Left ventricle myocardium superior (tissue), 1 donor: ENCODE measurements at places on chromosomes 6 and 20.

DNA sequence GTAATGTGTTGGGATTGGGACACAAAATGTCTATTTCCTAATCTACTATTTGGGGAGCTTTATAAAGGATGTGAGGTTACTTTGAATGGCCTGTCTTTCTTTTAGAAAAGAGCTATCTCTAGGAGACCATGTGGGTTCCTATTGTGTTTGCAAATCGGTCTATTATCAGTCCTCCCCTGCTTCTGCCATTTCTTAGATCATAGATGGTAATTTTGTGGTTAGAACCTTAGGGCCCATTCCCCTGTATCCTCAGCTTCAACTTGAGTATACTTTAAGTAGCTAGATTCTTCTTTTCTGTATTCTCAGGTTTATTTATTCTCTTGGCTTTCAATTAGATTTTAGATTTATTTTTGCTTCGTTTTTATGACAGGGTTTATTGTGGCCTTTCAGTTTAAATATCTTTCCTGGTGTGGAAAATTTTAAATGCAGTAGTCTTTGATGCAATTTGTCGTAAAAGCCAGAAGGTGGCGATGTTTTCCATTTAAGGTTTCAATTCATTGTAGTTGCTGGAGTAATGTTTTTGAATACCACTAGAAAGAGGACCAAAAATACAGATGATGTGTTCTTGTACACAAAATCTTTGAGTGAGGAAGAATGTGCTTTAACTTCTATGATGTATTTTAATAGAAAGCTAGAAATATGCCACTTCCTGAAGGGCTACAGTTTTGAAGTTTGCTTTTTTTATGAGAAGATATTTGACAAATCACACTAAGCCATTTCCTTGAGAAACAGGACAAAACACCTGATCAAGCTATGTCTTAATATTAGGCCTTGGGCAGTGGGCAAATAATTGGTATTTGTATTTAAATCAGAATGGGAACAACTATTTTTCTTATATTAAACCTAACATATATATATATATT, 20.3 kb downstream of the TBPL1 start:
- DNase-seq = no peak

DNA sequence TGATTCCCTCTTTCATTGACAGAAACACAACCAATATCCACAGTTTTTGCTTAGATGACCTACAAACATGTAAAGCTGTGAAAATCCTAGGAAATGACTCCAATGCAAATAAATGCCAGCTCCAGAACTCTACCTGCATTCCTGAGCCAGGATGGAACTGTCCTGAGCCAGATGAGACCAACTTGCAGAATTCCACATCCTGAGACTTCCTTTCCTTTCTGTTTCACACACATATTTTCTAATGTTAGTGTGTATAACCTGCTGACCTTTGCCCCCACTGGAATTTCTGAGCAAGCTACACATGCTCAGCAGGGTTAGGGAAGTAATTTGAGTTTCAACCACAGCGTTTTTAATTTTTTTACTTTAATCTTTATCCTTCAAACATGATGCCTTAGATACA, 69.6 kb upstream of the ADGRF1 start:
- no peak for DNase-seq

GRCh38 chr6:154995254-154996015, at the start of gene TIAM2:
TSS of gene TIAM2 (plus strand) at chr6:154995315. CDS start at chr6:155129224, 133,909 bp downstream.
- DNase-seq = peak; percentile 47

DNA sequence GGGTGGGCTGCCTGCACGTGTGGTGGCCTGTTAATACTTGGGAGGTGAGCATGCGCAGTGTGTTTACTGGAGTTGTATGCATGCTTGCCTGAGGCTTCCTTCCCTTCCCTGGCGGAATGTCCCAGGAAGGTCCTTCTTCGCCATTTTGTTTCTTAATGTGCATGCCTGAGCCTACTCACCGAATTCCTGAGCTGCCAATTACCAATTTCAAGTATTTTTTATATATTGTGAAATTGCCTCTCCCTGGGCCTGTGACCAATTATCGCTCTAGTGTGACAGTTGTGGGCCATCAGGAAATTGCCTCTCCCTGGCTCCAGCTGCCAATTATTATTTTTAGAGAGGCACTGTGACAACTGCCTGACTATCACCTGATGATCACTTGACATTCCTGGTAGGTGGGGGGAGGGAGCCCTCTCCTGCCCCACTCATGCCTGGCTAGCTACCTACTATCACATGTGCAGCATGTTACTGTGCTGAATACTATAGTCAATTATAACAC, 70.0 kb downstream of the FAM50B start:
- peak; percentile 71 for DNase-seq

- DNase-seq = no peak
Observed at GRCh38 chr20:35049776-35050352, 42.7 kb downstream of the TRPC4AP start.

- DNase-seq = no peak
Observed at GRCh38 chr6:106538145-106538544, 91.2 kb downstream of the RTN4IP1 start.
